ENCODE measurements at places on chromosomes 7 and 10.

DNA sequence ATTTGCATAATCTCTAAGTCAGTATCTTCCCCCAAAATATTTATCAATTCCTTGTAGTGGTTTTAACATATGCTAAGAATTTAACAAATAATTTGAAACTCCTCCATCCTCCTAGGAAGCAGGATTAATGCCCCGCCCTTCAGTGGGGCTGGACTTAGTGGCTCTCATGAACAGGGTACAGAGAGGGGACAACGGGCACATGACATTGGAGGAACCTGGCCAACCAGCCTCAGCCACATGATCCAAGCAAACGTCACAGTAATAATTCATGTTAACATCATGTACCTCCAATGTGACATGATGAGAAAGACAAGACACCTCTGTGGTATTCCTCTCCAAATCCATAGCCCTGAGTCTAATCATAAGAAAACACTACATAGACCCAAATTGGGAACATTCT, 50.5 kb downstream of the NUDCD3 start:
- no peaks in the 10 kb centered on the region for H3K27me3 ChIP-seq
- H3K27ac ChIP-seq = no peak overlapping the region
- H3K4me3 ChIP-seq = no peak overlapping the region
- H3K4me1 ChIP-seq = peaks cover 18% of the 10 kb centered on the region
- peaks cover 26% of the 10 kb centered on the region for H3K36me3 ChIP-seq

GRCh38 chr10:64795847-64796246, 1274.6 kb downstream of the REEP3 start:
- H3K27me3 ChIP-seq = no peaks in the 10 kb centered on the region
- no peak overlapping the region for H3K27ac ChIP-seq
- DNase-seq = no peak
- H3K4me1 ChIP-seq = no peaks in the 10 kb centered on the region
- H3K36me3 ChIP-seq = no peaks in the 10 kb centered on the region
- no peak overlapping the region for H3K4me3 ChIP-seq

DNA sequence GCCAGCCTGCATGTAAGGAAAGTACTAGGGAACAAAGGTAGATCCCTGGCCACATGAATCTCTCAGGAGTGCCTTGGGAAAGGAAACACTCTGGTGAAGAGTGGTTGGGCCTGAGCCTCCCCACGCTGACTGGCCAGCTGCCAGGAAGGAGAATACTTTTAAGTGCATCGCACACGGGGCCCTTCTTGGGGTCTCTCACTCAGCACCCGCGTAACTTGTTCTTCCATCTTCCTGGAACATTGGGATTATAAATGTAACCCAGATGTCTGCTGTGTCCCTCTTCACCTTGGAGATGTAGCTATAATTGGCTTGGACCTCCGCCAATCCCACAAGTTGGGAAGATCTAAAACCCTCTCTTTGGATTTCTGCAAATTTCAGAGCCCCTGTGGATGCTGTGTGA, 4.4 kb upstream of the GLI3 start:
- DNase-seq = no peak
- no peak overlapping the region for H3K27ac ChIP-seq
- no peak overlapping the region for H3K4me3 ChIP-seq
- H3K27me3 ChIP-seq = peaks cover 45% of the 10 kb centered on the region

GRCh38 chr7:142943706-142944268, 4.5 kb downstream of the LLCFC1 start:
- H3K4me3 ChIP-seq = no peak overlapping the region
- H3K27ac ChIP-seq = no peak overlapping the region
- H3K36me3 ChIP-seq = no peaks in the 10 kb centered on the region

DNA sequence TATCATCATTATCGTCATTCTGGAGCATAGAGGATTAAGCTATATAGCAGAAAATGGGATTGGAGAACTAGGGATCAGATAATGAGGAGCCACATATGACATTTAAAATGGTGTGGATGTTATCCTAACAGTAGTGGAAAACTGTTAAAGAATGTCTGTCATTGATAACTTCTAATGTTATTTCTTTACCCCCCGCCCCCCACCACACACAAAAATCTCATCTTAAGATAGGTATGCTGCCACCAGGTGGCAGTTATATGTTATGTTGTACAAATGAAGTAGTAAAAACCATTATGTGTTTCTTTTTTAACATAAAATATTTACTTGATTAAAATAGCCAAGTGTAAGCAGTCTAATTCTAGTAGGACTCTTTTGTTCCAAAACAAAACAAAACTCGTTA, 13.0 kb downstream of the AKAP9 start:
- H3K27ac ChIP-seq = no peak overlapping the region
- DNase-seq = no peak
- no peak overlapping the region for H3K4me3 ChIP-seq
- no peaks in the 10 kb centered on the region for H3K27me3 ChIP-seq

DNA sequence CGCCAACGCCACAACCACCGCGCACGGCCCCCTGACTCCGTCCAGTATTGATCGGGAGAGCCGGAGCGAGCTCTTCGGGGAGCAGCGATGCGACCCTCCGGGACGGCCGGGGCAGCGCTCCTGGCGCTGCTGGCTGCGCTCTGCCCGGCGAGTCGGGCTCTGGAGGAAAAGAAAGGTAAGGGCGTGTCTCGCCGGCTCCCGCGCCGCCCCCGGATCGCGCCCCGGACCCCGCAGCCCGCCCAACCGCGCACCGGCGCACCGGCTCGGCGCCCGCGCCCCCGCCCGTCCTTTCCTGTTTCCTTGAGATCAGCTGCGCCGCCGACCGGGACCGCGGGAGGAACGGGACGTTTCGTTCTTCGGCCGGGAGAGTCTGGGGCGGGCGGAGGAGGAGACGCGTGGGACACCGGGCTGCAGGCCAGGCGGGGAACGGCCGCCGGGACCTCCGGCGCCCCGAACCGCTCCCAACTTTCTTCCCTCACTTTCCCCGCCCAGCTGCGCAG, 424 bp downstream of the EGFR start:
- no peaks in the 10 kb centered on the region for H3K4me1 ChIP-seq
- H3K4me3 ChIP-seq = no peak overlapping the region
- no peaks in the 10 kb centered on the region for H3K36me3 ChIP-seq
- H3K27me3 ChIP-seq = peaks cover 64% of the 10 kb centered on the region
- no peak overlapping the region for H3K27ac ChIP-seq

DNA sequence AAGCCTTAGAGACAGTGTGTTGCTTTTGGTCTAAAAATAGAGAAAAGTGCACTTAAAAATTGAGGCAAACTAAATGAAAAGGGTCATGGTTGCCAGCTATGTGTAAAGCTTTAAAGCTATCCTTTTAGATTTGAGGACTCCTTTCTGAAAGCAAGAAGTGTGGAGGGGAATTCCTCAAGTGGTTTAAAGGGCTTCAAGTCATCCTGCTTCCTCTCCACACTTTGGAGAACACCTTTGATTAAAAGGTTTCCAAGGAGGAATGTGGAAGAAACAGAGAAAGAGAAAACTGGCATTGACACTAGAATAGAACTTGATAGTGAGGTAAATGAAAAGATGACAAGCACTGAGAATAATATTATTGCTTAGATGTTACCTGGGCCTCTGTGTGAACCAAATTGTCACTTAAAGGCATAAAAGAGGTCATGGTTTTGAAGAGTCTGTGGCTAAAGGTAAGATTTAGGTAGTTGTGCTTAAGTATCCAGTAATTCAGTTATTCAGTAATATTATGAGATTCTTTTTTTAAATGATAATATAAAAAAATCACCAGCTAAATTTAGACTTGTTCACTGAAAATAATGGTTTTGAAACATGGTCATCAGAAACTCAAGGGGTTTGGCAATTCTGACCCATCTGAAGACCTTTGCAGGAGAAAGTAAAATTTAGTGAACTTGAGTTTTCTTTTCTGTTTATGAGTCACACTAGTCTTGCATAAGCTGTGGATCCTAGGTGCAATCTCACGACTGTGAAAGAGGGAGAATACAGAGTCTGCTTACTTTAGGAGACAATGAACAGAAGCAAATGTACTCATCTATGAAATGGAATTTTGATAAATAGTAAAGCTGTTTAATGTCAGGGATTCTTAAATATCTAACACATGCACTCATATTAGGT, 466.0 kb downstream of the KIF20B start:
- no peak for DNase-seq
- H3K4me3 ChIP-seq = no peak overlapping the region
- no peaks in the 10 kb centered on the region for H3K36me3 ChIP-seq
- no peak overlapping the region for H3K27ac ChIP-seq
- no peaks in the 10 kb centered on the region for H3K27me3 ChIP-seq

DNA sequence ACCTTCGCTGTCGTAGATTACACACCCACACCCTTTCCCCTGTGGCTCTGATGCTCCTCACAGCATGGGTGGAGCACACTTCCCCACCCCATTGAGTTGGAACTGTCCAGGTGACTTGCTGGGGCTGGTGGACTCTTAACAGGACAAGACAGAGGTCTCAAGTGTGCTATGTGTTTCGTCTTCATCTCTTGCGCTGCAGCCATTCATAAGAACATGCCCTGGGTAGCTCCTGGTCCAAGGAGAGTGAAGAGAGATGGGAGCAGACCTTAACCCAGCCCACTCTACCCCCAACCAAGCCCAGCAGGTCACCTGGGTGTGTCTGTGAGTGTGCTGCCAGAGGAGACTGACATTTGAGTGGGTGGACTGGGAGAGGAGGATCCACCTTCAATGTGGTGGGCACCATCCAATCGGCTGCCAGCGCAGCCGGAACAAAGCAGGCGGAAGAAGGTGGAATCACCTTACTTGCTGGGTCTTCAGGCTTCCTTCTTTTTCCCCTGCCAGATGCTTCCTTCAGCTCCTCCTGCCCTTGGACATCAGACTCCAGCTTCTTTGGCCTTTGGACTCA, 112.4 kb downstream of the HTR5A start:
- no peak overlapping the region for H3K27ac ChIP-seq
- no peak for DNase-seq
- no peaks in the 10 kb centered on the region for H3K4me1 ChIP-seq
- no peak overlapping the region for H3K4me3 ChIP-seq
- peaks cover 3% of the 10 kb centered on the region for H3K36me3 ChIP-seq

- no peaks in the 10 kb centered on the region for H3K4me1 ChIP-seq
- DNase-seq = no peak
- no peaks in the 10 kb centered on the region for H3K36me3 ChIP-seq
- peaks cover 13% of the 10 kb centered on the region for H3K27me3 ChIP-seq
- no peak overlapping the region for H3K4me3 ChIP-seq
- no peak overlapping the region for H3K27ac ChIP-seq
Measured at GRCh38 chr7:157522189-157522588, 185.4 kb downstream of the DNAJB6 start.

DNA sequence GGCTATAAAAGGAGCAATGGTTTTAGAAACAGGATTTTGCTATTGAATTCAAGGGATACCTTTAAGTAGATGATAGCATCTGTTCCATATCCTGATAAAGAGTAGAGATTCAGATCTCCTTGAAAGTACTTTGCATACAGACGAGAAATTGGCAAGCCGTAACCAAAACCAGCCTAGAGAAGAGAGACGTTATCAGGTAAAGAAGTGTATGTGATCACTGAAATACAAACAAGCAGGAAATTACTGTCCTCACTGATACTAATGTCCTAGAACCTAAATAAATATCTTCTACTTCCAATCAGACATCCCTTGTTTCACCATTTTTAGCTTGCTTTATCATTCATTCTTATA, 9.4 kb downstream of the PDK4 start:
- no peak overlapping the region for H3K4me3 ChIP-seq
- no peaks in the 10 kb centered on the region for H3K36me3 ChIP-seq
- H3K27ac ChIP-seq = no peak overlapping the region

Measured in activated CD4-positive, alpha-beta T cell treated with anti-CD3 and anti-CD28 coated beads, Interleukin-2, amount 10 ng/mL, durations not matched to agents 7 days and 5 days (primary cell).